ENCODE measurements at places on chromosomes 7 and 10.
A peak's percentile ranks its signal among the peaks of the same experiment; 100 is the strongest.

- DNase-seq: no peak
Measured at GRCh38 chr10:93821051-93821772, 63.5 kb downstream of the LGI1 start.

DNA sequence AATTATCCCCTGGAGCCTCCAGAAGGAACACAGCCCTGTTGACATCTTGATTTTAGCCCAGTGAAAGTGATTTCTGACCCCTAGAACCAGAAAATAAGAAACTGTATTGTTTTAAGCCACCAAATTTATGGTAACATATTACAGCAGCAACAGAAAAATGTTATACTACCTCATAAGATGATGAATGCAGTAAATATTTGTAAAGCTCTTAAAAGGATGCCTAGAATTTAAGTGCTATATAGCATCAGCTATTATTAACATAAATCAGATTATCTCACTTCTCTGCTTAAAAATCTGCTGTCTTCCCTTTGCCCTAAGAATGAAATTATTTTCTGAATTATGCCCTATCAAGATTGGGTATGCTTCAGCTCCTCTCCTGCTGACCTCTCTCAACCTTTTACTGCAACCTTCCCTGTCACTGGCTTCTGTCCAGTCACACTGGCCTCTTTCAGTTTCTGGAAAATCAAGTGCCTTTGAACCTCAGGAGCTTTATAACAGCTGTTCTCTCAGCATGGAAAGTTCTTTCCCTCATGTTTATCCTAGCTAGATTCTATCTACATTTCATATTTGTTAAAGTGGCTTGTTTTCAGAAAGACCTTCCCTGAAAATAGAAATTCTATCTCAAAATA, 78.9 kb downstream of the GPR37 start:
- no peak for DNase-seq

- no peak for DNase-seq
Measured at GRCh38 chr7:52501696-52502095, 533.7 kb upstream of the POM121L12 start.

DNA sequence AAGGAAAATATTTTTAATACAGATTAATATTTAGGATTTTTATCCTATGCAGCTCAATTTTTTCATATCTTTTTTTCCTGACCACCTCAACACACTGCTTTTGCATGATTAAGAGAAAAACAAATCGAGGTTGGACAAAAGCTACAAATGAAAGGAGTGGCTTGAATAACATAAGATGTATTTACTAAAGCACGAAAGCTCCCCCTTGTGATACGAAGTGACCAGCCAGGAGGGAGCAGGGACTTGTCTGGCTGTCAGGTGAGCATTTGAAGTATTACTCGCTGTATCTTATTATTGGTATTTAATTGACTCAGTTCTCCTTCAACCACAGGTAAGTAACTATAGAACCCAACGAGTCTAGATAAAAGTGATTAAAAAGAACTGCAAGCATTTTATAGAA, 265.2 kb upstream of the PHF14 start:
- no peak for DNase-seq

GRCh38 chr10:48449501-48450232, 143.2 kb downstream of the MAPK8 start:
- peak; percentile 42 for DNase-seq

DNA sequence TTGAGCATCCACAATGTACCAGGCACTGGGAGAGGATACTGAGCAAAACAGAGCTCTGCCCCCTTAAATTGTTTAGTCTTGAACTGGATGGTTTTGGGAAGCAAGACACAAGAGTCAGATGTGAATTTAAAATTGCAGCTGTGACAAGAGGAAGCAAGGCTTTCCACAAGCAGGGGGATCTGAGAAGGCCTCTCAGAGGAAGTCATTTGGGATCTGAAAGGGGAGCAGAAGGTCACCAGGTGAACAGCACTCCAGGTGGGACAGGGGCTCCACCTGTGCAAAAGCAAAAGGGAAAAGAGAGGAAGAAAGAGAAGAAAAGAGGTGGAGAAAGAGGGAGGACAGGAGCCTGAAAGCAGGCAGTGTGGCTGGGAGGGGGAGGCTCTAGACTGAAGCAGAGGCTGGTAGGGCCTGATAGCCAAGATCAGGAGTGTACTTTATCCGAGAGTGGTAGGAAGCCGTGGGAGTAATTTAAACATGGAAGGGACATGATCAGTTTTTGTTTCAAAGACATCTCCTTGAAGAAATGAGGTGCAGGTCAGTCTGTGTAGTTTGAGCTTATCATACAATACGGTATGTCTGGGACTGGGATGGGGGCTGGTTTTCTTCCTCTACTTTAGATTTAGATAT, 76.1 kb upstream of the DUSP5 start:
- no peak for DNase-seq

DNA sequence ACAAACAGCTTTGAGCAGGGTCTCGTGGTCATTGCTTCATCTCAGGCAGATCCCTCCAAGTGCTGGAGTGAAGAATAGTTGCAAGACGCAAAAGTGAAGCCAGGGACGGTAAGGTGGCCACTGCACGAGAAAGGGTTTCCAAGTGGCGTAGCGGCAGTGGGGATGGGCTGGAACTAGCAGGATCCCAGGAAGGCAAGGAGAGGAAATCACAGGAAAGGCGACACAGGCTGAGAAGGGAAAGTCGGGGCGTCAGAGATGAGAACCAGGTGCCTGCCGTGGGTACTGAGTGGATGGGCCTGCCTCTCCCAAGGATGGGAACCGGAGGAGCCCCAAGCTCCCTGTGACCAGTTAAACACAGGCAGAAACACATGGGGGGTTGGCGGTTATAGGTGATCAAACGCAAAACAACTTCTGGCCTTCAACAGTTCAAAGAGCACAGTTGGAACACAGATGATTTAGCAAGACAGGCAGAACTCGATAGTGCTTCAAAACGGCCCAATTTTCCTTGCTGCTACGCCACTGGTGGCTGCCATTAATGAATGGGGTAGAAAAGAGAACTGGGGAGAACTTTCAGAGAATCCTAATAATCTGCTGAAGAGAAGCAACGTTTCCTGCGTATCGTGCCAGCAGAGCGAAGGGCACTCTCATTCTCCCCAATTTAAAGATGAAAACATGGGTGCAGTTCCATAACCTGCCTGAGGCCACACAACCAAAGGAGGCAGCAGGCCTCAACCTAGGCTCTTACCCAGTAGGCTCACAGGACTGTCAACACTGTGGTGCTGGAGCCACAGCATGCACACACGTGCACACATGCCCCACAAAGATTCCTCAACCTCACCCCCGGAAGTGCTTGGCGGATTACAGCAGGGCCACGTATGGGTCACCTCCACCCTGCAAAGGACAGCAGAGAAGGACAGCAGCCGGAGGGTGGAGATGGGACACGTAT, 61.9 kb downstream of the MAD1L1 start:
- DNase-seq: no peak

DNA sequence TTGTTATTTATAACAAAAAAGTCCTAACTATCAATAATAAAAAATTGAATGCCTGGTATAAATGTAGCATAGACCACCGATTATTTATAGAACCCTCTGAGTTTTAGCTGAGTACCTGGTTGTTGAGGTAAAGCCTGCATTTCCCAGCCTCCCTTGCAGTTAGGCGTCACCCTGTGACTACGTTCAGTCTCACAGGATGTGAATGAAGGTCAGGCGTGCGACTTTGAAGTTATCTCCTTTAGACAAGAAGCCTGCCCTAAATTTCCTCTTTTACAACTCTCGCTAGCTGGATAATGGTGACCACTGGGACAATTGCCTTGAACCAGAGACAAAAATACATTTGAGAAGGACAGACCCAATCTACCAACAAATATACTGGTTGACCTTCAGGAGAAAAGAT, 67.5 kb upstream of the TES start:
- DNase-seq: no peak

- no peak for DNase-seq
Measured at GRCh38 chr7:1866601-1867000, 196.5 kb downstream of the ELFN1 start.

DNA sequence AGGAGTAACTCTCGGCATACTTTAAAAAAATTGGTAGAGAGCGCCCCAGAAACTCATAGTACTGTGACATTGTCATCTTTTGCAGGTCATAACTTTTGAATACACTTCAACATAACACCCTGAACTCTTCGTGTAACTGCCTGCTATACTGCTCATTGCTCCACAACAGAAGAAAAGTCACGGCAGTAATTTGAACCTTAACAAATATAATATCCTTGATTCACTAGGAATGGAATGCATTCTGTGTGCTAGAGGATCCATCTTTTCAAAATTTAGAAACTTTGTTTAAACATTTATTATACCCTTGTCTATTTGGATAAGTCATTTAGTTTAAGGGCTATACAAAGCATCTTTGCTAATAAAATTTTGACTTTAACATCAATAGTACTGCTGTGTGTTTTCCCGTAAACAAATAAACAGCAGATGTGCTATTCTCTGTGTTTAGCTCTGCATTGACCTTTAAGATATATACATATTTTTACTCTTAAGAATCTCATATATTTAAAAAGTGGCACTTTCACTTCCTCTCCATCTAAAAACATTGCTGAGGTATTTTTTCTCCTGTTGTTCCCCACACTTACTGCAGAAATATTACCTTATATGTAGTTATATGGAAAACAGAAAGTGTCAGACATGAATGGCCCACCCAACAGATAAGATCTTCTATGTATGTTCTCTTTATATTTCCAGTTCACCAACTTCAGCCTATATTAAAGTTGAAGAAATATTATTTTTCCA, 217.6 kb upstream of the TMEM229A start:
- DNase-seq: no peak

- DNase-seq: no peak
Measured at GRCh38 chr7:47757921-47758411, 176.1 kb upstream of the TNS3 start.
